ENCODE measurements at places on chromosomes 11 and 22. TPM values are rescaled to one million over a fixed set of nuclear protein-coding genes. Genes with fewer than 3 reads are reported as not detected.

GRCh38 chr22:32309585-32310251 lies 47.9 kb upstream of the RFPL3 start:
- no peak for DNase-seq
- no peak overlapping the region for H3K27ac ChIP-seq
- no peaks in the 10 kb centered on the region for H3K36me3 ChIP-seq

DNA sequence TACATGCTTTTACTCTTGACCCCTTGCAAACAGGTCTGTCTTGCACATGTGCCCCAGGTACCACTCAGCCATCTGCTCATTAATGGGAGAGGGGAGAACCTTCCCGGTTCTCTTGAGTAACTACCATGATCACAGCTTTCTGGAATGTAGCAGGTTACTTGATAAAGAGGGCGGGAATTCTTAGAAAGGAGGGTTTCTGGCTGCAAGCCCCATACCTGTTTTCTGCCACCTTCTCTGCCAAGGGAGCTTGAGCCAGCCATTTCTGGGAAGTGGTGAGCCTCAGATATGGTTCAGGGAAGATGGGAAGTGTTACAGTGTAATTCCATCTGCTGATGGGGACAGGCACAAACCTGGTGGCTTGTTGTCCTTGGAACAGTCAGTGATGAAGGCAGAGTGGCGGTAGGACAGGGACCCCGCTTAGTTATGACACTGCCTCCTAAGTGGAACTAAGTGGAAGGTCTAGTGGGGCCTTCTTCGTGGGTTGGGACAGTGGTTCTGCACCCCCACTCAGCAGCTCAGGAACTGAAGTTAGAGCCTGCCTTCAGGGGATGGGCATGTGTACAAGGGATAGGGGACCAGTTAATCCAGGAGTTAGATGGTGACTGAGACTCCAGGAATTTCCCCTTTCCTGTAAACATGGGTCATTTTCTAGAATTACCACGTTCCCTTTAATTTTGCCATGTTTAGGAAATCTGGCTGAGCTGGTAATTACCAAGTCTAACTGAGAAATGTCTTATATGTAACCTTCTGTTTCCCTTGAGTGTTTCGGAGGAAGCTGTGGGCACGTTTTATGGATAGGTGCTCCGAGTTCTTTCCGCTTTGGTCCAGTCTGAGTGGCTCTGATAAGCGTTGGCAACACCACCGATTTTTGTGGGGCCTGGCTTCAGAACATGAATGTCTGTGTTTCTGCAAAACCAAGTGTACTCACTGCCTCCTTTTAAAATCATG lies 35.3 kb downstream of the BCR start:
- H3K27ac ChIP-seq = peak overlapping the region; percentile 19
- H3K36me3 ChIP-seq = no peaks in the 10 kb centered on the region
- H3K4me1 ChIP-seq = peaks cover 41% of the 10 kb centered on the region
- no peak overlapping the region for H3K4me3 ChIP-seq
- DNase-seq = no peak
- no peaks in the 10 kb centered on the region for H3K27me3 ChIP-seq

The OR5D14 gene
- not detected for total RNA-seq

The DBX1 gene
- total RNA-seq = not detected

The OR51B4 gene
- not detected for total RNA-seq

- H3K36me3 ChIP-seq = peaks cover 3% of the 10 kb centered on the region
- H3K4me3 ChIP-seq = peak overlapping the region; percentile 92
- no peaks in the 10 kb centered on the region for H3K27me3 ChIP-seq
- H3K27ac ChIP-seq = peak overlapping the region; percentile 93
- peaks cover 21% of the 10 kb centered on the region for H3K4me1 ChIP-seq
Observed at GRCh38 chr11:47270331-47271271, 668 bp downstream of the MADD start.

GRCh38 chr11:61273178-61274078 lies 21.7 kb downstream of the VWCE start:
- no peaks in the 10 kb centered on the region for H3K27me3 ChIP-seq
- H3K27ac ChIP-seq = no peak overlapping the region
- no peaks in the 10 kb centered on the region for H3K4me1 ChIP-seq
- no peak for DNase-seq
- H3K36me3 ChIP-seq = no peaks in the 10 kb centered on the region
- no peak overlapping the region for H3K4me3 ChIP-seq

GRCh38 chr22:40322021-40322420 lies 24.3 kb upstream of the ADSL start:
- no peak overlapping the region for H3K27ac ChIP-seq
- H3K27me3 ChIP-seq = no peaks in the 10 kb centered on the region
- no peak overlapping the region for H3K4me3 ChIP-seq
- H3K4me1 ChIP-seq = no peaks in the 10 kb centered on the region
- no peak for DNase-seq

GRCh38 chr22:47599753-47600152 lies 837.3 kb downstream of the TBC1D22A start:
- no peaks in the 10 kb centered on the region for H3K36me3 ChIP-seq
- H3K27ac ChIP-seq = no peak overlapping the region
- no peaks in the 10 kb centered on the region for H3K27me3 ChIP-seq
- no peak for DNase-seq
- H3K4me3 ChIP-seq = no peak overlapping the region

GRCh38 chr11:65132238-65132987 lies 1.9 kb downstream of the SYVN1 start:
- no peaks in the 10 kb centered on the region for H3K27me3 ChIP-seq
- no peak for DNase-seq
- H3K4me1 ChIP-seq = 0 out of 2 replicates have a peak, but pooled peaks cover 5% of the 10 kb centered on the region

DNA sequence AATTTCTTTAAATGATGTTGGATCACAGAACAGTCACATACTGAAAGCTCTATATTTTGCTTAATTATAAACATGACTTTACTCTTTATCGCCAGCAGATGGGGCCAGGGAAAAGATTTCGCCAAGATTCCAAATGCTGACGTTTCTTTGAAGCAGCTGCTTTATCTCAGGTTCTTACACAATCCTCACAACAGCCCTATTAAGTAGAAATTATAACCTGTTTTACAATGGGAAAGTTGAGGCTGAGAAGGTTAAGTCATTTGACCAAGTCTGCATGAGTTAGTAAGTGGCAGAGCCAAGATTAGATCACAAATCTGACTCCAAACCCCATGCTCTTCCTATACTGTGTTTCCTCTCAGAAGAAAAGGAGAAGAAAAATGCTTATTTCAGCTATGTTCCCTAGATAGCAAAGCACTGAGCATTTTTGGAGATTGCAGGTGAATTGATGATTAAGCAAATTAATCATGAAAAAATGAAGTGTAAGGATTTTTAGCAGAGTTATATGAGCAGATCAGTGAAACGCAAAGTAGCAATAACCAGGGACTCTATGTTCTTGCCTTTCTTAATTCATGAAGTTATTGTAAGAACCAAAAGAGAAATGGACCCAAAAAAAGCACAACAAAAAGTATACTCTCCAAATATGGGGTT lies 79.0 kb downstream of the AASDHPPT start:
- DNase-seq = peak; percentile 64
- H3K27me3 ChIP-seq = no peaks in the 10 kb centered on the region
- H3K36me3 ChIP-seq = no peaks in the 10 kb centered on the region
- peak overlapping the region; percentile 52 for H3K27ac ChIP-seq

GRCh38 chr11:70788248-70789022 lies 390.1 kb downstream of the CTTN start:
- H3K27ac ChIP-seq = no peak overlapping the region
- H3K36me3 ChIP-seq = peaks cover 6% of the 10 kb centered on the region

DNA sequence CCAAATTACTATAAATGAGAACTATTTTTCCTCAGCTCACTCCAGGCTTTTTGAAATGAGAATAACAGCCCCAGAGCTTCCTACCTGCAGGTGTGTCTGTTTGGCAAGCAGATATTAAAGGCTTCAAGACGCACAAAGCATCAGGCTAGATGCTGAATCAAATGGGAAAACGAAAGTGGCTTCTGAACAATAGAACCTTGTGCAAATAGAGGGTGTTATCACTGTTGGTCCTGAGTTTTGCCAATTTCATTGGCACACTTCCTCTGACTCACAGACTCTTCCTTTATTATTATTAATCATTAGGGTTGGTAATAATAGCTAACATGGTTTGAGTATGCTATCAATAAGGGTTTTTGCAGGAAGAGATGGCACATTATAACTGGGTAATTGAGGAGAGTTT lies 13.4 kb downstream of the SYT13 start:
- DNase-seq = no peak
- no peaks in the 10 kb centered on the region for H3K27me3 ChIP-seq
- peaks cover 4% of the 10 kb centered on the region for H3K4me1 ChIP-seq
- no peak overlapping the region for H3K27ac ChIP-seq
- H3K4me3 ChIP-seq = no peak overlapping the region

The TCIRG1 gene
- total RNA-seq = 2.8 TPM

The PNPLA3 gene
- 5.0 TPM for total RNA-seq

The RASGRP2 gene
- 4.0 TPM for total RNA-seq

DNA sequence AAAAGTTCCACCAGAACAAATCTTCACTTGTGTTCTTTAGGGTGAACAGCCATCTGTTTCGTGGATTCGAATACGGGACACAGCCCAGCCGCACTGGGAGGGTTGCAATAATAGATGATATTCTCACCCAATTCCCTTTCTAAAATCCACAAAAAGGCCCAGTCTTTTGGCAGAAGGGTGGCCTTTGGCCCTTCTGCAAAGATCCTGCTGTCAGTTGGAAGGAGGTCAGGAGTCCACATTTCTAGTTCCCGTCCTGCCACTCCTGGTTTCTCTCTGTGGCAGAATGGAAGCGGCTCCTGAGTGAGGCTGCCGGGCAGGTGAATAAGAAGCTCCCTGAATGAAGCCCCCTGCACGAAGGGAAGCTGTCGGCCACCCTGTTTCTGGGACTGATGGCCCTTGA lies 11.2 kb upstream of the LINC01488 start:
- peaks cover 38% of the 10 kb centered on the region for H3K4me1 ChIP-seq
- no peaks in the 10 kb centered on the region for H3K36me3 ChIP-seq
- peak overlapping the region; percentile 42 for H3K27ac ChIP-seq
- H3K4me3 ChIP-seq = no peak overlapping the region
- DNase-seq = peak; percentile 43

DNA sequence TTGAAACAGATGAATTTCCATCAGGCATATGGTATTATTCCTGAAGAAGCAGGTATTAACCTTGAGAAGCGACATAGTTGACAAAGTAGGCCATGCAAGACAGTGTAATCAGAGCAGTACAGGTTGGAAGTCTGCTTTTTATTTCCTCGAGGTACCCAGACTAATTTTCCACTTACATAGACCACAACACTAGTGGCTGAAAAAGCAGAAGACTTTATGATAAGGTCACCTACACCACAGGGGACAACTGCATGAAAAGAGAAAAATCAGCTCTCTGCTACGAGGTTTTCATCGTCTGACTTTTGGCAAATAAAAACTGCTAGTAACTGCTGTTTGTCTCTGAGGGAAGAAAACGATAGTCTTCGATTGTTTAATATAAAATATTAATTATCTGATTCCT lies 77.5 kb downstream of the CNTN5 start:
- H3K36me3 ChIP-seq = no peaks in the 10 kb centered on the region
- DNase-seq = no peak
- H3K27ac ChIP-seq = no peak overlapping the region

DNA sequence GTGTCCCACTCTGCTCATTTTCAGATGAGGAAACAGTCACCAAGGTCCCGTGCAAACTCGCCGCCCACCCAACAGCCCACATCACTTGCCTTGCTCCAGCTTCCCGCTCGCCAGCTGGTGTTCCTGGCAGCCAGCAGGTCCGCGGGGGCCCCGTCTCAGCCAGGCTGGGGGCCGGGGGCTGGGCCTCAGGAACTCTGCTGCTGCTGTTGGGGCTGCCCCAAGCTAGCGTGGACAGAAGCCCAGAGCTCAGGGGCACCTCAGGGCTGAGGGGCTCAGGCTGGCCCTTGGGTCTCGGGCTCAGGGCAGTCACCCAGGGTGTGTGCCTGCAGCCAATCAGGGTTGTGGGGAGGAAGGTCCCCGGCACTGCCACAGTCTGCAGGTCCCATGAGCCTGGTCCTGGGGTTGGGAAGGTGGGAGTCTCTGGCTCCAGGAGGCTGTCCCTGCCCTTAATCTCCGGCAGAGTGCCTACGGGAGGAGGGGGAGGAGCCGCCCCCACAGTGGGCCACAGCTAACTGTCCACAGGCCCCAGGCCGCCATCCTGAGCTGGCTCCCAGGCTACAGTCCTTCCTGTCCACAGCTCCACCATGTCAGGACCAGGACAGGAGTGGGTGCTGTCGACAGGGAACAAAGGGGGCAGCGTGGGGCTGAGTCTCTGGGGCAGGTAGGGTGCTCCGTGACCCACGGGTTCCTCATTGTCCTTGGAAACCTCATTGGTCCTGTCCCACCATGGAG lies 65.2 kb downstream of the ARFGAP3 start:
- no peak overlapping the region for H3K4me3 ChIP-seq
- no peaks in the 10 kb centered on the region for H3K27me3 ChIP-seq
- no peaks in the 10 kb centered on the region for H3K36me3 ChIP-seq
- H3K4me1 ChIP-seq = no peaks in the 10 kb centered on the region
- H3K27ac ChIP-seq = no peak overlapping the region
- DNase-seq = no peak

GRCh38 chr11:925158-925495 lies 543 bp upstream of the AP2A2 start:
- H3K27me3 ChIP-seq = no peaks in the 10 kb centered on the region
- no peak overlapping the region for H3K27ac ChIP-seq
- H3K36me3 ChIP-seq = no peaks in the 10 kb centered on the region
- no peak for DNase-seq

DNA sequence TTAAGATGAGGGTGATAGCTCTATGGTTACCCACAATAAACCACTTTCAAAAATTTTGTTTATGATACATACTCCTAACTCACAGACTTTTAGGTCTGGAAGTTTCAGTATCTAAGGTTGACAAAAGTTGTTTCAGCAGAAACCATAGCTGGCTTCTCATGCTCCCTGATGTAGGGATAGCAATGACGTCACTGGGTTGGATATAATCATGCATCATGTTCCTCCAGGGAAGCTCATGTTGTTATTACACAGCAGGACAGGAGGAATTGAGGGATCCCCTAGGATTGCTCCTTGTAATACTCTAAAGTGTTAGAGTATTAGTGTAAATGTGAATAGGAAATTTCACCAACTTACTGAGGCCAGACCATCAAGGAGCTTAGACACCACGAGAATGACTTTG lies 23.6 kb downstream of the APOL3 start:
- no peaks in the 10 kb centered on the region for H3K27me3 ChIP-seq
- no peak overlapping the region for H3K4me3 ChIP-seq
- no peaks in the 10 kb centered on the region for H3K4me1 ChIP-seq

DNA sequence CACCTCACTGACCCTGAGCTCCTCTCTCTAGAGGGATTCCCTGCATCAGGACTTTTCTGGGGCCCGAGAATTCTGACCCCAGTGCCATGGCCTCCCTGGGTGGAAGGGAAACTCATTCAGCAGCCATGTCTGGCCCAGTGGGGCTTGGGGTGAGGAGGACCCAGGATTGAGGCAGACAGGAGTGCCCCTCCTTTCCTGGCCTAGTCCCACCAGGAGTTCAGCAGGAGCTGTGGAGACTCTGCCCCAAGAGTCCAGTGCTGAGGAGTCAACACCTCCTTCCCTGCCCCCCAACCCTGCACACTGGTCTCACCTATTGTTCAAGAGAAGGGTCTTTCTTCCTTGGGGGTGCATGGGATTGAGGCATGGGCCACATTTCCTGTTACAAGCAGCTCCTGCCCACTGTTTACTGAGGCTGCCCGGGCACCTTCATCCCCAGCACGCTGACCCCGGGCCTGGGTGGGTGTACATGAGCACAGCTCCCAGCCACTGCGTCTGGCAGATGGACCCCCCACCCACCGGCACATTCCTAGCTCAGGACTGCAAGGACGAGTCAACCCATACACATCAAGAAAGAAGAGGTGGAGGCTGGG lies 33.9 kb downstream of the ALX4 start:
- no peaks in the 10 kb centered on the region for H3K4me1 ChIP-seq
- no peak overlapping the region for H3K4me3 ChIP-seq
